Anterior cingulate cortex (tissue), 58 donors: ENCODE measurements at places on chromosomes 11 and 22.

DNA sequence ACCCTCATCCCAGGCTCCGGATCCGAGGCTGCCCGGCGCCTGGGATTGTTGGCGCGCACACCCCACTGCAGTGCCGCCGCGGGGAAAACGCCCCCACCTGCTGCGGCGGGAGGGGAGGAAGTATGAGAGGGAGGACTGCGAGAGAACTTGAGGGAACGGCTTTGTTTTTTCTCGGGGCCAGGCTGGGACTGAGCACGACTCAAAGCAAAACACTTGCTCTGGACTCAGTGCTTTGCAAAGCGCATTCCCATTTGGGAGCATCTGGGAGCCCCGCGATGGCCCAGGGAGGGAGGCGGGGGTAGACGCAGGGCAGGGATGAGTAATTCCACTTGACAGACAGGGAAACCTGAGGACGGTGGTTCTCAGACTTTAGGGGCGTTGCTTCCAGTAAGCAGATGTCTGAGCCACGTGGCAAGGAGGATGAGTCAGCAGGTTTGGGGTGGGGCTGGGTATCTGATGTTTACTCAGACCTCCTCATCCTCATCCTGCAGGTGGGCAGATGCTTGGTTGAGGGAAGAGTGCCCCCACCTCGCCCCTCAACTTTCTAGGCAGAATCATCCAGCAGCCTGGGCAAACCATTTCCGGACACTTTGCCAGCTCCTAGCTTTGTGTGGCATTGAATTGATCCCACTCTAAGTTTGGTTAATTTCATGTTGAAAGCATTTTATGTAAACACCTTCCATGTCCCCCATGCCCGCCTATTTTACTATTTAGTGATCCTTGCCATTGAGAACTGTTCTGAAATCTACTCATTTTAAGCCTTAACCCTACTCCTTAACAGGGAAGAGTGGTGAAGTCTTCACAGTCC lies 1.5 kb downstream of the MIAT start:
- peak; percentile 52 for DNase-seq

GRCh38 chr22:42313204-42313603 lies 42.8 kb upstream of the TCF20 start:
- no peak for DNase-seq

GRCh38 chr11:85810521-85810870 lies 445 bp downstream of the SYTL2 start:
- DNase-seq = no peak

- no peak for DNase-seq
Measured at GRCh38 chr11:76835036-76835435, 25.7 kb upstream of the ACER3 start.

- no peak for DNase-seq
Measured at GRCh38 chr11:40030867-40031266, 1428.6 kb downstream of the LRRC4C start.

DNA sequence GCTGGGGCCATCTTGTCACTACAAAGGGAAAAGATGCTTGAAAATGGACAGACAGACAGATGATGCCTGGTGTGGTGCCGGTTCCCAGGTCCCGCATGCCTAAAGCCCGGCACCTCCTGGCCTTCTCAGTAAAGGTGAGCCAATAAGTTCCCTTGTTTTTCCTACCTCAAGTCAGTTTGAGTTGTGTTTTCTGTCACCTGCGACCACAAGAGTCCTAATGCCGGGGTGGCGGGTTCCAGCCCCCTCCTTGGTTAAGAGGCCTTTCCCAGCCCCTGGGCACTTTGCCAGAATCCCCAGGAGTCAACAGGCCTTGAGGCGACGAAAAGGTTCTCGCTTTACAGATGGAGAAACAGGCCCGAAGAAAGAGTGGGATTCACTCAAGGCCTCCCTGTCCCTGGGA lies 9.0 kb downstream of the FGF19 start:
- no peak for DNase-seq

DNA sequence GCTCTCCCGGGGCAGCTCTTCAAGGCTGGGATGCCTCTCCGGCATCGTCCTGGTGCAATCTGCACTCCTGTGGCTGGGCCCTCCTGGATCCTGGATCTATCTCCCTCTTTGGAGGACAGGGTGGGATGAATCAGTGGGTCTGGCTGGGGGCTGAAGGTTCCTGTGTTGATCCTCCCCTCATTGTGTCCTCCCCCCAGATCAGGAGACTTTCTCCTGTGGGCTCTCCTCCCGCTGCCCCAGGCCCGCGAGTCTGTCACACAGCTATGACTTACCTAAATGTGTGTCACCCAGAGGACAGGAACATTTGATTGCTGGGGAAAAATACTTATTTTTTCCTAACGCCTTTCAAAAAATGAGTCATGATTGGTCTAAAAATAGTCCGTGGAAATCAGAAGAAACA lies 106.8 kb upstream of the NECTIN1 start:
- no peak for DNase-seq
